PC-9 (cell line): ENCODE measurements at places on chromosomes 3 and 15. TPM values are rescaled to one million over a fixed set of nuclear protein-coding genes. Genes with fewer than 3 reads are reported as not detected.

GRCh38 chr3:33543601-33544000, 103.4 kb upstream of the UBP1 start:
- no peak overlapping the region for H3K27ac ChIP-seq
- no peaks in the 10 kb centered on the region for H3K4me1 ChIP-seq
- H3K27me3 ChIP-seq, result no peaks in the 10 kb centered on the region
- no peak for DNase-seq

DNA sequence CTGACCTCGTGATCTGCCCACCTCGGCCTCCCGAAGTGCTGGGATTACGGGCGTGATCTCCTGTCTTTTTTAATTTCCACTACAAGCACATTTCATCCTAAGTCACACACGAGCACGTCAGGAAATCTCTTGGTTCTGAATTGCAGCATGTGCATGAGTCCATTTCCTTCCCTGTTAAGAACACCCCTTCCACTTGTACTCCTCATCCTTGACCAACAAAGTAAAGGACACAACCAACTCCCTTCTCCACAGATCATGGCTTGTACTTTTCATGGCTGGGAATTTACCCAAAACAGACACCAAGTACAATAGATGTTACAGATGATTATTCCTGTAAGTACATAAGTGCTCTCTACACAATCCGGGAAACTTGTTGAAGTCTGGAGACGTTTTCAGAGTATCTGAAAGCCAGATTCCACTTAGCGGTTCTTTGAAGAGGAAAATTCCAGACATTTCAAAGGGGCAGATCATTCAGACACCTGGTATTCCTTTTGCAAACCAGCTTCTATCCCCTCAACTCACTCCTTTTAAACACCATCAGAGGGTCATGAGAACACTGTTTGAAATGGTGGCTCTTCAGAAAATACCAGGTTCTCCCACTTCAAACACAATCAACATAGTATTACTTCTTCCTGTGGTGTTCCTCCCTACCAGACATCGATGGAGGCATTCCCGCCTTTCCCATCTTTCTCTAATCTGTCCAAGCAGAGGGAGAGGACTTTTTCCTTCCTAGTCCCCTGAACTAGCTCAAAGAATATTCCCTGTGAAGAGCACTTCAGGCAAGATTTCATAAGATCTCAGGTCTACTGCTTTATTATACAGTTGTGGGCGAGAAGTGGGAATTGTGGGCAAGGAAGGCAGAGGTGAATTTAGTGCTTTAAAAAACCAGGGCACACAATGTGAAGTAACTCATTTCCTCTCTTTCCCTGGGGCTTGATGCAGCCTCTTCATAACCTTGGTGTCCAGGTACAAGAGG, 80.1 kb upstream of the TSC22D2 start:
- no peaks in the 10 kb centered on the region for H3K36me3 ChIP-seq
- H3K4me1 ChIP-seq, result peaks cover 18% of the 10 kb centered on the region
- H3K27me3 ChIP-seq, result no peaks in the 10 kb centered on the region
- H3K27ac ChIP-seq, result no peak overlapping the region
- no peak for DNase-seq

Gene NRG4
- total RNA-seq, result 5.2 and 11.3 TPM in 2 replicates

Gene SLC2A2
- not detected in 2 replicates for total RNA-seq

Gene THBS1
- total RNA-seq, result 406 and 512 TPM in 2 replicates

- peaks cover 77% of the 10 kb centered on the region for H3K27me3 ChIP-seq
- no peak overlapping the region for H3K4me3 ChIP-seq
- no peaks in the 10 kb centered on the region for H3K4me1 ChIP-seq
- no peak for DNase-seq
- no peaks in the 10 kb centered on the region for H3K36me3 ChIP-seq
These were observed 68.0 kb downstream of the ATP2B2 start for GRCh38 chr3:10437272-10437994.

DNA sequence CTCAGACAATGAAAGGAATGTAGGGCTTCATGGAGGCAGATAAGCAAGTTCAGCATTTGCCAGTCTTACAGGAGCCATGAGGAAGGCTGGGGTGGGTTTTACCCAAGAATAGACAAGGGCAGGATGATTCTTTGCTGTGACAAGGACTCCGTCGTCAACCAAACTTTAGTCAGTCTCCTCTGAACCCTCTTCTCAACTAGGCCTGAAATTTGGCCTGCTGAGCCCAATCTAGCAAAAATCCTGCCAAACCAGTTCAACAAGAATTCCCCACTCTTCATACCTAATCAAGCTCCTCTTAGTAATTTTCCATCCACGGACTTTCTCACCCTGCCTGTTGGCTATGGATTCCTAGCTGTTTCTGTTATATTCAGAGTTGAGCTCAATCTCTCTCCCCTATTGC, 280.5 kb downstream of the TBL1XR1 start:
- peak overlapping the region; percentile 79 for H3K27ac ChIP-seq
- no peaks in the 10 kb centered on the region for H3K27me3 ChIP-seq
- 0 out of 2 replicates have a peak, but pooled peaks cover 4% of the 10 kb centered on the region for H3K36me3 ChIP-seq
- peaks cover 33% of the 10 kb centered on the region for H3K4me1 ChIP-seq
- DNase-seq, result peak; percentile 71
- peak overlapping the region; percentile 22; the same call in 1 of the 2 replicates for H3K4me3 ChIP-seq

GRCh38 chr3:39315420-39315819, 14.1 kb upstream of the CCR8 start:
- no peak overlapping the region for H3K27ac ChIP-seq
- H3K4me1 ChIP-seq, result no peaks in the 10 kb centered on the region
- DNase-seq, result no peak
- H3K4me3 ChIP-seq, result no peak overlapping the region
- H3K27me3 ChIP-seq, result no peaks in the 10 kb centered on the region

DNA sequence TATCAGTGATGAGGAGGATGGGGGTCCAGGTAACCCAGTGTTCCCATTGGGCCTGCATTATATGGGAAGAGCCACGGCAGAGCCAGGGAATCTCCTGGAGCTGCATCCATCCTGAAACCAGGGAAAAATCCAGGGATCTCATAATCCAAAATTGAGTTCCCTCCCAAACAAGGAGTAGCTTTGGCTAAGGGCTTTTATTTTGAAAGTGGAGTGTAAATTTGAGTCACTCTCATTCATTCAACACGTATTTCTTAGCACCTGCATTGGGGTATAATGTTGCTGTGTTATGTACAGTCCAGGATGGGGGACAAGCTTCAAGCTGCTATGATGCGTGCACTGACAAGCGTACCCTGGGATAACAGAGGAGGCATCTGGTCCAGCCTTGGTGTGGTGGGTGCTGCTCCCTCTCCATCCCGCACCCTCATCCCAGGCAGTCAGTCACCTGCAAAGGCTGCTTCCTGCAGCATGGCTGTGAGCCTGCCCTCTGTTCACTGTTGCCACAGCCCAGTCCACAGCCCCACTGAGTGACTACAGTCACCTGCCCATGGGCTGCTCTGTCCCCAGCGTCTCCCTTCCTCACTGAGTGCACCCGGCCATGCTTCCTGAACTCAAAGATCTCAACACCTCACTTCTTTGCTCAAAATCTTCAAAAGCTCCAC, 135.6 kb downstream of the OPA1 start:
- DNase-seq, result no peak
- H3K27ac ChIP-seq, result no peak overlapping the region
- 0 out of 2 replicates have a peak, but pooled peaks cover 4% of the 10 kb centered on the region for H3K4me1 ChIP-seq
- no peaks in the 10 kb centered on the region for H3K36me3 ChIP-seq
- H3K27me3 ChIP-seq, result no peaks in the 10 kb centered on the region
- no peak overlapping the region for H3K4me3 ChIP-seq

DNA sequence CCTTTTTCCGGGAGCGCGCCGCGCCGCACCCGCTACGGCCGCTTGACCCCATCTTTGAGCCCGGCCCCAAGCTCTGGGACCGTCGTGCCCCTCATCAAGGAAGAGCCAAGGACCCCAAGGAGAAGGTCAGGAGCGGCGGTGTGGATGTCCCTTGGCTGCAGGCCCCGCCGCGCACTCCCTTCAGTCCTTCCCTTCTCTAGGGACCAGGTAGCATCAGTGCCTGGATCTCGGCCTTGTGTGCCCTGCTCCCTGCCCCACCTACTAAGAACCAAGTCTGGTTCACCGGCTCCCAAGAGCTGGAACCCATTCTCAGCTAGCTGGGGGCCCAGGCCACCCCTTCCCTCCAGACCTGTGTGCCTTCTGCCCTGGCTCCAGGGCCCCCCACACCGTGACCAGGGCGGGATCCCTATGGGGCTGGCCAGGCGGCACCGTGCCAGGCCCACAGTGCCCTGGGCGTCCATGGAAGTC, 69.3 kb upstream of the CGNL1 start:
- H3K4me1 ChIP-seq, result no peaks in the 10 kb centered on the region
- no peak for DNase-seq
- no peaks in the 10 kb centered on the region for H3K36me3 ChIP-seq
- no peaks in the 10 kb centered on the region for H3K27me3 ChIP-seq

DNA sequence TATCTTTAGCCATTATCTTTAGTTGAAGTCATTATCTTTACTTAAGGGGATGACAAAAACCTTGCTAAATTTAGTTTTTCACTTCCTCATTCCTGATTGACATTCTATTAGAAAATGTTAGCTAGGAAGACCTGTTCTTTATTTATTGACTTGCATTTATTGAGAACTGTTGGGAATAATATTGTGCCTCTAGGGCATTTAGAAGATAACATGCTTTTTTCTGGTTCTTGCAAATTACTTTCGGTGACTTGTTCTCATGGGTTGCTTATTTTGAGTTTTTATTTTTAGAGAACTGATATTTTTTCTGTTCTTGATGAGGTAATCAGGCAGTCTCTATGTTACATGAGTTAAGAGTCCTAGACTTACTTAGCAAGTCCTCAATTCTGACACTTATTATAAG, 48.3 kb upstream of the CTDSPL start:
- no peaks in the 10 kb centered on the region for H3K4me1 ChIP-seq
- no peak overlapping the region for H3K27ac ChIP-seq
- no peak overlapping the region for H3K4me3 ChIP-seq
- no peaks in the 10 kb centered on the region for H3K27me3 ChIP-seq

DNA sequence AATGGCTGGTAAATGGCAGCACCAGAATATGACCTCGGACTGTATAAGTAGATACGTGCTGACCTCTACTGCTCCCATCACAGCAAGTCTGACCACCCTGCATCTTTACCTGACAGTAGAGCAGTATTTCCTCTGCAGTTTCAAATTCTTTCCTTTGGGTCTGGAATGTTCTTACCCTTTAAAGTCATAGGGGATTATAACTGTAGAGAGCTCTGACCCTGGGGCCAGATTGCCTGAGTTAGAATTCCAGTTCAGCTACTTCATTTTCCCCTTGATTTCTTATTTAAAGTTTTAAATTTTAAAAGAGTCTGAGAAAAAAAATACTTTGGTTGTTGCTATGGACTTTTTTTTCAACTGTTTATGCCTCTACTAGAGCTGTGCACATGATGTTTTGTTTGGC, 237.7 kb downstream of the NR1D2 start:
- H3K36me3 ChIP-seq, result no peaks in the 10 kb centered on the region
- H3K27ac ChIP-seq, result no peak overlapping the region
- DNase-seq, result no peak
- no peaks in the 10 kb centered on the region for H3K4me1 ChIP-seq
- no peaks in the 10 kb centered on the region for H3K27me3 ChIP-seq

GRCh38 chr3:151869181-151869580, 4.3 kb upstream of the SUCNR1 start:
- H3K36me3 ChIP-seq, result 0 out of 2 replicates have a peak, but pooled peaks cover 4% of the 10 kb centered on the region
- no peak for DNase-seq
- H3K4me3 ChIP-seq, result no peak overlapping the region
- H3K27me3 ChIP-seq, result no peaks in the 10 kb centered on the region
- peaks cover 13% of the 10 kb centered on the region for H3K4me1 ChIP-seq
- no peak overlapping the region for H3K27ac ChIP-seq

Gene EXD1
- 0.70 TPM in 1 of 2 replicates, not detected in the other for total RNA-seq

Gene IQCH
- total RNA-seq, result 7.5 and 8.6 TPM in 2 replicates

GRCh38 chr15:90036343-90036742, 35.2 kb downstream of the ZNF710 start:
- peak overlapping the region; percentile 41; the same call in 1 of the 2 replicates for H3K27ac ChIP-seq
- no peaks in the 10 kb centered on the region for H3K27me3 ChIP-seq
- H3K36me3 ChIP-seq, result no peaks in the 10 kb centered on the region
- H3K4me3 ChIP-seq, result no peak overlapping the region

GRCh38 chr15:95919460-95919859, 411.0 kb upstream of the NR2F2 start:
- H3K4me1 ChIP-seq, result no peaks in the 10 kb centered on the region
- H3K4me3 ChIP-seq, result no peak overlapping the region
- H3K36me3 ChIP-seq, result no peaks in the 10 kb centered on the region
- no peaks in the 10 kb centered on the region for H3K27me3 ChIP-seq
- DNase-seq, result no peak
- no peak overlapping the region for H3K27ac ChIP-seq

Gene LRRC57
- 22.7 and 23.0 TPM in 2 replicates for total RNA-seq

GRCh38 chr3:192607798-192608197, 119.5 kb downstream of the FGF12 start:
- no peak for DNase-seq
- H3K4me3 ChIP-seq, result no peak overlapping the region
- H3K27ac ChIP-seq, result no peak overlapping the region
- H3K4me1 ChIP-seq, result no peaks in the 10 kb centered on the region

GRCh38 chr15:83914906-83915305, 261.0 kb downstream of the ADAMTSL3 start:
- H3K27ac ChIP-seq, result no peak overlapping the region
- no peak for DNase-seq
- H3K36me3 ChIP-seq, result no peaks in the 10 kb centered on the region
- H3K4me3 ChIP-seq, result no peak overlapping the region
- H3K27me3 ChIP-seq, result no peaks in the 10 kb centered on the region
- no peaks in the 10 kb centered on the region for H3K4me1 ChIP-seq
